ENCODE measurements at places on chromosomes 2 and 18.

DNA sequence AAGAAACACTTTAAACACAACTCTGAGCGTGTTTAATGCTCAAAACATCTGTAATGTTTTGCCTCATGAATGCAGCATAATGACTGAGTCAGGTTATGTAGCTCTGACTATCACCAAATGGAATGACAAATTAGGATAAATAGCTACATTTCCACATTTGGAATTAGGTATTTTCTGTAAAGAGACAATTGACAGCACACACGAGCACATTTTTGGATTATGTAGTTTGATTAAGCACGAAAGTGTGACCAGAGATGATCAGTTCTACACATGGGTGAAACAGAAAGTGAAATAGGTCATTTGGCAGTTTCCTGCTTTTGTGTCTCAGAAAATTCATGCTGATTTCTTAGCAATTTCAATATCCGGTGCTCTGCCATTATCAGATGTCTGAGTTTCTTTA lies 29.0 kb downstream of the LPIN1 start:
- DNase-seq, result no peak

DNA sequence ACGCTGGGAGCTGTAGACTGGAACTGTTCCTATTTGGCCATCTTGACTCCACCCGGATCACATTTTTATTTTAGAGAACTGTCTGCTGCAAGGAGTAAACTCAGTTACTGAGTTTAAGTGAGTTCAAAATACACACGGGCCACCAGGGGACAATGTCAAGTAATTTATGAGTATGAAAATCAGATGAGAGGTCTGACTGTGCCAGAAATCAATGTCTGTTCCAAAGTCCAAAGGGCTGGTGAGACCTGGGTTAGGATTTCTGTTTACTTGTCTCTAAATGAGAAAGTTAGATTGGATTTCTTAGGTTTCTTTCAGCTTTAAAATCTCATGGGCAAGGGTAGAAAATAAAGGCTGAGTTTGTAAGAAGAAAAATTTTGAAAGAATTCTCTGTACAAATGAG lies 465.8 kb upstream of the MEIS1 start:
- no peak for DNase-seq

DNA sequence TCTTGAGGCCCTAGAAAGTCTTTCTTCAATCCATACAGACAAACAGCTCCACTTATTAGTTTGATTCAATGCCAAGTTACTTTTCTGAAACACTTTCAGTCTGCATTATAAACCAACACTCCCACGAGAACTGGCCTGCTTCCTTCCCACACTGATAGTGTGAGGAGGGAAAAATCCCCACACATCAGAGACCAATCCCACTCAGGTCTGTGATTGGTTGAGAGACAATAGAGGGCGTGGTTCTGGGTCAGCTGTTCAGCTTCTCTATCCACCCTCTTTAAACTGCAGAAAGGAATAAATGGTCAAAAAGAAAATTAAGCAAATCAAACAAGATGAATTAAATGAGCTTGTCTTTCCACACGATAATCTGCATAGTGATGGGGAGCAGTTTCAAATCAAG lies 152.5 kb downstream of the NRP2 start:
- DNase-seq, result no peak

DNA sequence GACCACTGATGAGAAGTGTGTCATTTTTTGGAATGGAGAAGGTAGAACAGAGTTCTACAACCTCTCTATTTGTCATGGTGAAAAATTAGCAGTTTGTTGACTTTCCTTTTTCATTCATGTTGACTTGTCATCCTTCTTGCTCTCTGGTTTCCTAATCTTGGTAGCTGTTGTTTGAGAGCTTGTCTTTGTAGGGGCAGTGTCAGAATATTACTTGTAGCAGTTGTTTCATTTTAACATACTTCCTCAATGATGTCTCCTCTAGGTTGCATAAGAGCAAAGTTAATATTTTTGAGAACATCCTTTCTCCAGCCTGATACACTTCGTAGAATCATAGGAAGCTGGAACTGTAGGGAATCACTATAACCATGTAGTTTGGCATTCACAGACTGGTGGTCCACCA lies 368.2 kb upstream of the FANCL start:
- DNase-seq, result no peak

- DNase-seq, result no peak
Observed at GRCh38 chr18:40824291-40824690, 1130.7 kb upstream of the PIK3C3 start.

All from coronary artery (tissue), 2 donors.